ENCODE measurements at places on chromosomes 1 and 21.

- DNase-seq, result no peak
Observed at GRCh38 chr1:232533328-232533727, 96.6 kb downstream of the SIPA1L2 start.

DNA sequence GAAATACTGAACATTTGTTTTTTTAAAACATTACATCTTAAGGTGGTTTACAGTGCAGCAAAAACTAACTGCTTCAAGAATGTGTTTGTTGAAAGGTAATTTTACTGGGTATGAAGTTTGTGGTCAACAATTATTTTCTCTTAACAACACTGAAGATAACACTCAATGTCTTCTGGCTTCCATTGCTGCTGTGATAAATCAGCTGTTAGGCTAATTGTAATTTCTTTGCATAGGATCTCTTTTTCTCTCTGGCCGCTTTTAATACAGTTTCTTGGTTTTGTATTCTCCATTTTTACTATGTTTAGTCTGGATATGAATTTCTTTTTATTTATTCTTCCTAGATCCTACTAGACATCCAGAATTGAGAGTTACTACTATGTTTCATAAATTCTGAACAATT is 44.9 kb downstream of the DOCK7 start:
- no peak for DNase-seq

GRCh38 chr1:107622535-107622934 is 342.4 kb downstream of the VAV3 start:
- no peak for DNase-seq

- no peak for DNase-seq
Observed at GRCh38 chr1:229068270-229068987, 202.5 kb upstream of the RAB4A start.

DNA sequence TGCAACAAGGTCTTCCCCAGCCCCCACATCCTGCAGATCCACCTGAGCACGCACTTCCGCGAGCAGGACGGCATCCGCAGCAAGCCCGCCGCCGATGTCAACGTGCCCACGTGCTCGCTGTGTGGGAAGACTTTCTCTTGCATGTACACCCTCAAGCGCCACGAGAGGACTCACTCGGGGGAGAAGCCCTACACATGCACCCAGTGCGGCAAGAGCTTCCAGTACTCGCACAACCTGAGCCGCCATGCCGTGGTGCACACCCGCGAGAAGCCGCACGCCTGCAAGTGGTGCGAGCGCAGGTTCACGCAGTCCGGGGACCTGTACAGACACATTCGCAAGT is 3.8 kb downstream of the ZBTB18 start:
- DNase-seq, result no peak

DNA sequence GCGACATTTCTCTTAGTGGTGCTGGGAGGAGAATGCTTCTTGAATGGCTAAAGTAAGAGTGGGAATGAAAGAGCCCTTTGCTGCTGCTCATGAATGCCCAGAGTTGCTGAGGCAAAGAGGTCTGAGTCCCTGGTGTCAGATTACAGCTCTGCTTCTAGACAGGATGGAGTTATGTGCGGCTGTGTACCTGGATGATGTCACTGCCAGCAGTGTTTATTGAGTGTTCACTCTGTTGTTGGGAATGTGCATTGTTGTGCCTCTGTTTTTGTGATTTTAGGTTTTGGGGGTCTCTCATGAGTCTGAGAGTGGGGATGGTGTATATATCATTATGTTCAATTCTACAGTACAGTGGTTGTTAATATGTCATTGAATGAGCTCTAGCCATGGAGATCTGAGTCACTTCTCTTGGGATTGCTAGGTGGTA is 2.7 kb downstream of the CDC14A start:
- no peak for DNase-seq

All from frontal cortex (tissue), 4 donors.